GM12878 (cell line): ENCODE measurements at places on chromosomes 3 and 15. TPM values are rescaled to one million over a fixed set of nuclear protein-coding genes. Genes with fewer than 3 reads are reported as not detected.

Gene SLC12A1
- polyA plus RNA-seq, result not detected in 2 replicates

Gene KLHL6
- polyA plus RNA-seq, result 19.6 and 19.9 TPM in 2 replicates

Gene PIGBOS1
- 8.8 and 13.2 TPM in 2 replicates for polyA plus RNA-seq

DNA sequence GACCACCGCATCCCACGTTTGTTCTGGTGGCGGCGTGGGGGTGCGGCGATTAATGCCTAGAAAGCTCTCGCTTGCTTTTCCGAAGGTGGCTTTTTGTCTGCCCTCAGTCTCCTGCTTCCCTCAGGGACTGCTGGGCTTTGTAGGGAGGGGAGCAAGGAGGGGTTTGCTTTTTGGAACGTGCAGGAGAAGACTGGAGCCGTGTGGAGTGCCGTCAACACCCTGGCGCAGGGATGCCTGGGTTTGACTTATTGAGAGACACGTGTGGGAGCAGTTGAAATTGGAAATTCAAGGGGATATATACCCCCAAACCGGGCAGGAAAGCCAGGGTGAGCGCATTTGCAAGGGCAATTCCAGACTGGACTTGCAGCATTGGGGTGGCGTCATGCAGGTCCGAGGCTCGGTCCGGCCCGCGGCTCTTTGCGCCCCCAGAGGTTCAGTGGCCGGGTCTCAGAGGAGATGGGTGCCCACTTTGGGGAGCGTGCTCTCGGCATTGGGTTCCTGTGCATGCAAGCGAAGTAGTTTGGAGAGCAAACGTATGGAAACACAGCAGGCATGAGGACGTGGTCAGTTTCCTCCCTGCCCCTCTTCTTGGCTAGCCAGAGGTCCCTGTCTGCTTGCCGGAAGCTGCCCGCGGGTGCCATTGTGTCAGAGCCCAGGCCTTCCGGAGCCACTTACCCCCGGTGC is 2.1 kb downstream of the EPHB1 start:
- DNase-seq, result no peak

DNA sequence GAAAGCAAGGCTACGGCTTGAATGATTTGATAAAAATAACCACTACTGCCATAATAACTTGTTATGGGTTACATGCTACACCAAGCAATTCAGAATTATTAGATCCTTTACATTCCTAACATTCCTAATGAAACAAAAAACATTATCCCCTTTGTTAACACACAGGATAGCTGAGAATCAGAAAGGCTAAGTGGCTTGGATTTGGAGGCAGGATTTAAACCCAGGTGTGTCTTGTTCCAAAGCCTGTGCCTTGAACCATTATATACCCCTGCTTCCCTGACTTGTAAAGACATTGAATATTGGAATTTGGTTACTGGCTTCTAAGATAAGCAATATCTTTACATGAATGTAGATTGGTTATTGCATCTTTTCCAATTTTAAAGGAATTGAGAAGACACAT is 417.1 kb upstream of the GOLIM4 start:
- DNase-seq, result no peak

DNA sequence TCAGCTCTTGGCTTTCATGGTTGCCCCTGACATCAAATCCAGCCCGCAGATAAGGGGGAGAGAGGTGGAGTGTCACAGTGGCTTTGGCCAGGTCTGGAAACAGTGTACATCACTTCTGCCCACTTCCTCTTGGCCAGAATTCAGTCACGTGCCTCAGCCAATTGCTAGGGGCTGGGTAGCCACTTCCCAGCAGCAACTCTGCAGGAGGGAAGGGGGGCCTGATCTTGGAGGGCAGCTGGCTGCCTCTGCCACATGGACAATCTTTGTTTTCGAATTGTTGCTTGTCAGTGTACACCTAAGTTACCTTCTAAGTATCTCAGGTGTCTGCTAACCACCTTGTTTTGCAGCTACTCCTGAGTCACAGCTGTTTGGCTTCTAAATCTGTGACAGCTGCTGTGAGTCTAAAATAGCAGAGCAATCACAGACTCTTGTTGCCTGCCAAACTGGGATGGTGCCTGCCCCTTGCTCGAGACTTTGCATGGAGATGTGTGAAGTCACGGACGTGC is 41.0 kb upstream of the LIMD1 start:
- no peak for DNase-seq

GRCh38 chr3:151891721-151892120 is 18.3 kb downstream of the SUCNR1 start:
- DNase-seq, result no peak

- no peak for DNase-seq
These were observed 18.1 kb downstream of the MB21D2 start for GRCh38 chr3:192899540-192899982.
